ENCODE measurements at places on chromosomes 7 and 10. TPM values are rescaled to one million over a fixed set of nuclear protein-coding genes. Genes with fewer than 3 reads are reported as not detected.

TYW1B gene
- 2.8 TPM for total RNA-seq

NUP205 gene
- total RNA-seq: 26.0 TPM

ADIRF gene
- total RNA-seq: 269 TPM

IFIT1B gene
- not detected for total RNA-seq

POM121 gene
- 21.5 TPM for total RNA-seq

EPDR1 gene
- 24.2 TPM for total RNA-seq

TAS2R4 gene
- total RNA-seq: 0.26 TPM

CRYGN gene
- 0.53 TPM for total RNA-seq

PRSS2 gene
- total RNA-seq: not detected

PDGFA gene
- total RNA-seq: 33.9 TPM

WEE2 gene
- total RNA-seq: not detected

HOXA11 gene
- not detected for total RNA-seq

ENTPD7 gene
- 3.0 TPM for total RNA-seq

PLCE1 gene
- total RNA-seq: 15.2 TPM

VENTX gene
- total RNA-seq: 1.3 TPM

FBXO24 gene
- 0.31 TPM for total RNA-seq

ZNF438 gene
- total RNA-seq: 11.4 TPM

IFIT3 gene
- 8.6 TPM for total RNA-seq

NPC1L1 gene
- 0.10 TPM for total RNA-seq

PDLIM1 gene
- total RNA-seq: 271 TPM

EPO gene
- not detected for total RNA-seq

PRSS37 gene
- total RNA-seq: not detected

DDC gene
- total RNA-seq: not detected

IDI2 gene
- total RNA-seq: not detected

JCAD gene
- total RNA-seq: 44.6 TPM

AQP1 gene
- total RNA-seq: 352 TPM

POLR3A gene
- 10.2 TPM for total RNA-seq

TMEM130 gene
- total RNA-seq: not detected

THSD7A gene
- total RNA-seq: 2.0 TPM

SUN3 gene
- not detected for total RNA-seq

UCMA gene
- not detected for total RNA-seq

NPY gene
- total RNA-seq: not detected

TMEM184A gene
- total RNA-seq: 0.31 TPM
